T-helper 1 cell (primary cell): ENCODE measurements at places on chromosomes 5 and 9.

GRCh38 chr5:89036166-89036565, 153.2 kb upstream of the MEF2C start:
- DNase-seq: no peak

DNA sequence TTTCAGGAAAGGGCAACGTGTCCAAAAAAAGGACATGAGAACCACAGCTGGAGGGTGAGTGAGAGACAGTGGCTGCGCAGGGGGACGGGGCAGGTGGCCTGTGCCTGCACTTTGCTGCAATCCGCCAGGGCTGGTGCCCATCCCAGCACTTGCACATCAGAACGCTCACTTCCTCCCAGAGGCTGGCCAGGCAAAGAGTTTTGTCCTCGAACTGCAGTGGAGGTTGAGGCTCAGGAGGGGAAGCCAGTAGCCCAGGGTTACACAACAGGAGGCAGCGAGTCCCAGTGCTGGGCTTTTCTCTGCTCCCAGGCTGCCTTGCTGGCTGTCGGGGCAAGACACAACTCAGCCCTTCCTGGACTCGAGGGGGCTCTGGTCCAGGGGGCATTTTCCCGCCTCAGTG, 33.1 kb downstream of the CRB2 start:
- DNase-seq: no peak

- no peak for DNase-seq
Observed at GRCh38 chr5:175609526-175609925, 48.3 kb upstream of the HRH2 start.

DNA sequence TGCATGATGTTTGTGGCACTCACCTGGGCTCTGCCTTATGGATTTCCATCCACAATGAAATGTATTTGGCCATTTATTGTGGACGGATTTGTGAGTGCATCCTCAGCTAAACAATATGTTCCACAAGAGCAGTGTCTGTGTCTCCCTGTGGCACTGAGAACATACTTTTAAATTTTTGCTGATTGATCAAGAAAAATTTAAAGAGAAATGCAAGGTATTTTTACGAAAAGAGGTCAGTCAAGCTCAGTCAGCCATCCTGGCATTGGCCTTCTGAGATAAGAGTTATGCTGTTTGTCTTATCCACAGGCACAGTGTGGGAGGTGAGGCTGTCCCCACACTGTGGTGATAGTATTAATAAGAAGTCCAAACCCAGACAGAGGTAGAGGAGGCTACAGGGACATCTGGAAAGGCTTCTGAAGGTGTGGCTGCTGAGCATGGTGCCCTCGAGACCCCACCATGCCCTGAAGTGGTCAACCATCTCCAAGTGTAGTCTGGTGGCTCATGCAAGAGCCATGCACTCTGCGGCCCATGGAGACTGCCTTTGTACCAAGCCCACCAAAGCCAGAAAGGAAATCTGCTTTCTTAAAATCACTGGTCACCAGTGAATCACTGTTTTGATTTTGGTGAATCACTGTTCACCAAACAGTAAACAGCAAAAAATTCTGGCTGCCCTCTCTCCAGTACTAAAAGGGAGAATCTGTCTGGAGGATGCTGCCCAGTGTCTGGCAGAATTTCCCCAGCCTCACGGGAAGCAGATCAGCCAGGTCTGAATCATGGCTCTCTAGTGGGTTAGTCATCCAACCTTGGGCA, 28.8 kb downstream of the SPOCK1 start:
- DNase-seq: no peak

DNA sequence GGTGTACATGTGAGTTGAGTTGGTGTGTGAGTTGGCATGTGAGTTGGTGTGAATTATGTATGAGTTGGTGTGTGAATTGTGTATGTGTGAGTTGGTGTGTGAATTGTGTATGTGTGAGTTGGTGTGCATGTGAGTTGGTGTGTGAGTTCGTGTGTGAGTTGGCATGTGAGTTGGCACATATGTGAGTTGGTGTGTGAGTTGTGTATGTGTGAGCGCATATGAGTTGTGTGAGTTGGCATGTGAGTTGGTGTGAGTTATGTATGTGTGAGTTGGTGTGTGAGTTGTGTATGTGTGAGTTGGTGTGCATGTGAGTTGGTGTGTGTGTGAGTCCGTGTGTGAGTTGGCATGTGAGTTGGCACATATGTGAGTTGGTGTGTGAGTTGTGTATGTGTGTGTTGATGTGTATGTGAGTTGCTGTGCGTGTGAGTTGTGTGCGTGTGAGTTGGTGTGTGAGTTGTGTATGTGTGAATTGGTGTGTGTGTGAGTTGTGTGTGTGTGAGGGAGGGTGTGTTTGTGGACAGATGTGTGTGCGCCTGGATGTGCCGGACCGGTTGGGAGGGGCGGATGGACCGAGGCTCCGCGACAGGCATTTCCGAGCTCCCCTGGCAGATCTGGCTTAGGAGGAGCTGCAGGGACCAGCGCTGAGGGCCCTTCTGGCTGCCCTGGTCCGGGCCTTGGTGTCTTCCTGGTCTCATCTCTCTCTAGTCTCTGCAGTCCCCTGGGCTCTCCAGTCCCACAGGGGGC, 162.5 kb upstream of the IER5L start:
- no peak for DNase-seq

DNA sequence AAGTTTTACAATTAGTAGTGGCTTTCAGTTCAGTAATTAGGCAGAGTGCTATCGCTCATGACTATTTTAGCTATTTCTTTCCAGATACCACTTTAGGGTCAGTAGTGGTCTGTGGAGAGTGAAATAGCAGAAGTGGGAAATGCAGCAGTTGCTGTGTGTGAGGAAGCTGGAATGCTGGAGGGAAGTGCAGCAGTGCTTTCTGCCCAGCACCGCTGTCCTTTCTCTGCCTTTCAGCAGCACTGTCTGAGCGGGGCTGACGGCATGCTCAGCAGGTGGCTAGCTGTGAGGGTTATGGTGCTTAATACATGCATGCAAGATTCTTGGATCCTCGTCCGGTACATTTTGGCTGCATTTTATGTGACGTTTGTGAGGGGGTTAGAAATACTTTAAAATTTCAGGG, 213.9 kb downstream of the PBX3 start:
- DNase-seq: no peak

- DNase-seq: no peak
Observed at GRCh38 chr9:6973089-6973488, 215.3 kb downstream of the KDM4C start.

DNA sequence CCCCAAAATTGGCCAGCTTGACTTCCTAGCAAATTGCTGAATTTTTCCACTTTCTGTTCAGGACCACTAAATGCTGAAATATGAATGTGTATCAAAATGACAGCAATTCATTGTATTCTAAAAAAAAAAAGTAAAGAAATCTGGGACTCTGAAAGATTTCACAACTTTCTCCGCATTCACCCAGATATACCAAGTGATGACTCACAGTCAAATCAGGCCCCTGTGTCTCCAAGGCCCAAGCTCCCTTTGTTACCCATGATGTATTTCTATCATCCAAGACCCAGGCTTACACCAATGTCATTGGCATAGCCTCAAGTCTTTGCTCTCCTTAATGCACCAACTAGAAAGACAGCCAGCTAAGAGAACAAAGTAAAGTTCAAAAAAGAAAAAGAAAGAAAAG, 493.9 kb downstream of the NTRK2 start:
- no peak for DNase-seq

- DNase-seq: no peak
Observed at GRCh38 chr5:178554311-178554710, 35.9 kb downstream of the COL23A1 start.

DNA sequence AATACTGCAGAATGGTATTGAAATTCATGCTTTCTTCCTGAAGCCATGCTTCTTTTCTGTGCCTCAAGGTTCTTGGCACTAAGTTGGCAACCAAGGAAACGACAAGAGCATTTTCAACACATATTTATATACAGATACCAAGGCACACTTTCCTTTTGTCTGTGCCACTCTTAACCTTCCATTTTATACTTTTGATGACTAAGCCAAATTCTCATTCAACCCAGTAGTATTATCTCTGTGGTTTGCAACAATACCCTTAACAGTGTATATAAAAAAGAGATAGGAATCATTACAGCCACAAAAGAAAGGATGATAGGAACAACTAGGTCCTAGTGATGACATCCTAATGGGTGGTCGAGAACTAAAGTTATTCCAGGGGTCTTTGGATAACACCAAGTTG, 36.0 kb upstream of the TYRP1 start:
- no peak for DNase-seq

GRCh38 chr5:172113036-172113435, 75.0 kb downstream of the STK10 start:
- DNase-seq: peak; percentile 41

DNA sequence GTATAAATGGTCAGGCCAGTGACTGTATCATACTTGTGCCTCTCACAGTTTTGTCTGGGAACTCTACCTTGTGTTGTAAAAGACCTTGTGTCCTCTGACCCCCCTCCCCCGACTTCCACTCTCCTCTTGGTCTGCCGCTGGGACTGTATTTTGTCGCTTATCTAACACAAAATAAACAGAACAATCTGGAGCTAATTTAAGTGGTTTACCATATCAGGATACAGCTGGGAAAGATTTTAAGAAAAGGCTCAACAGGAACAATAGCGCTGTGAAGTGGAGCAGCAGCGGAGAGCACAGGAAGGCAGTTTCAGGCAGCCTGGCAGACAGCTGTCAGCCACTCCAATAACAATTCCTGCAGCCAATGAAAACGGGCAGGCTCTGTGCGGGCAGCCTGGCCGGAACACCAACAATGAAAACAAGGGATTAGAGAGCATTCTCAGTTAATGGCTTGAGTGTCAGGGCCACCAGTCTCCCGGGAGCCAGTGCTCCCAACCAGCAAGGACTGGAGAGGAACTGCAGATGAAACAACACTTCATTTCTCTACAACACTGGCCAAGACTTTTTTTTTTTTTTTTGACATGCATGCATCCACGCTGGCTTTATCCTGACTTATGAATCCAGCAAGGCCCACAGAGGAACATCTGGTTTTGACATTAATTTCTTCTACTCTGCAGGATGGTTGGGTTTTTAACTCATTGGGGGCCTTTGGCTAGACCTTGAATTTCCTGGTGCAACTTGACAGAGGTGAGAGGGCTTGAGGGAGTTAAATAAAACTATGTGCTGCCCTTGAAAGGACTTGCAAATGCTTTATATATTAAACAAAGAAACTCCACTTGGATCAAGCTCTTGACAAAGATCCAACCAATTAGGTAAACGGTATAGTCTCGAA, 76.7 kb downstream of the ARSB start:
- no peak for DNase-seq

DNA sequence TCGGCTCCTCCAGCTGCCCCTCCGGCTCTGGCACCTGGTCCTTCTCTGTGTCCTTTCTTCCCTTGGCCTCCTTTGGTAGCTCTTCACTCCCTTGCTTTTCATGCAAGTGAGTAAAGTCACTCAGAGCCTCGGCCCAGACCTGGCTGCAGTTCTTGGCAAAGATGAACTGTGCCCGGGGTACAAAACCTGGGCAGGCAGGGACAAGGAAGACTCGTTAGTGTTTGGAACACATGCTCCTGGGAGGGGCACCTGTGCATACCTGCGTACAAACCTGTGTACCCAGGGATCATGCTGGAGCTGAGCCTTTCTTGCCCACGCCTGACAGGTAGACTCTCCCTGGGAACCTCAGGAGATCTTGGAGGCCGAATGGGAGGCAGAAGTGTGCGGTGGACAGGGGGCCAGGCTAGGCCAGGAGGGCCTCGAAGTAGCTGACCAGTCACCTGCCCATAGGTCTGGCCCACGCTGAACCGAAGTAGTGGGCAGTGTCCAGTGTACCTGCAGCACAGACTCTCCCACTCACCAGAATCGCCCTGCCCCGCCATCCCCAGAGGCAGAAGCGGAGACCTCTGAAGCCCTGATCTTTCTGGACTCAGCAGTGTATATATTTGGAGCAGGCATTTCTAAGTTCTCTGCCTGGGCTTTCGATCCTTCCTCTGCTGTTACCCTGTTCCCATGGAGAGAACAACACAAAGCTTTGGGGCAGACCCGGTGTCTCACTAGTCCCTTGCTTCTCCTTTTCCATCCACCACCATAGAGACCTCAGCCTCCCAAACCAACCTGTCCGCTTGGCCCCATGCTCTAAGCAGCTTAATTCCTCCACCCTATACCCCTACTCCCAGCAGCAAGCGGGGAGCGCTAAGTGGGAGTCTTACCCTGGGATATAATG, 41.9 kb upstream of the TESK1 start:
- no peak for DNase-seq

- no peak for DNase-seq
Observed at GRCh38 chr5:55234121-55234700, 803 bp upstream of the CCNO start.

GRCh38 chr5:28014779-28015178, 976.4 kb upstream of the CDH9 start:
- DNase-seq: no peak

DNA sequence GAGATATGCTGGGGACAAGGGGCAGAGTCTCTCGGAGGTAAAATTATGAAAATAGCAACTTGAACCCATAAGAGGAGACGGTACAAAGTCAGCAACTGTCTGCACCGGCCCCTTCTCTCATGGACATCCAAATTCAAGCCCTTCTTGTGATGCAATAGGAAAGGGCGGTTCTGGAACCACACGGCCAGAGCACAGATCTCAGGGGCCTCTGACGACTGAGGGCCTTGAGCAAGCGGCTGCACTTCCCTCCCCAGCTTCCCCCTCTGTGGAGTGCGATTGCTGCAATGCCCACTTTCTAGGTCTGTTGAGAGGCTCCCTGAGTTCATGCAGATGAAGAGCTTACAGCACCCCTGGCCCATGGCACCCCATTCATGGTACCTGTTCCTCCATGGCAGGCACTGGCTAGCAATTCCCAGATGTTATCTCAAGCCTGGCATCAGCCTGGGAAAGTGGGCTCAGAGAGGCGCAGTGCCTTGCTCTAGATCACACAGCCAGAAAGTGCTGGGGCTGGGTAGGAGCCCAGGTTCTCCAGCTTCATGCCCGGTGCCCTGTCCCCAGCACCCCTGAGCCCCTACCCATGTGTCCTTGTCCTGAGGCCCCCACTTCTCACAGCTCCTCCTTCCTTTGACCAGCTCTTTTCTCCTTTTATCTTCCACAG, 17.7 kb upstream of the CPLX2 start:
- no peak for DNase-seq

DNA sequence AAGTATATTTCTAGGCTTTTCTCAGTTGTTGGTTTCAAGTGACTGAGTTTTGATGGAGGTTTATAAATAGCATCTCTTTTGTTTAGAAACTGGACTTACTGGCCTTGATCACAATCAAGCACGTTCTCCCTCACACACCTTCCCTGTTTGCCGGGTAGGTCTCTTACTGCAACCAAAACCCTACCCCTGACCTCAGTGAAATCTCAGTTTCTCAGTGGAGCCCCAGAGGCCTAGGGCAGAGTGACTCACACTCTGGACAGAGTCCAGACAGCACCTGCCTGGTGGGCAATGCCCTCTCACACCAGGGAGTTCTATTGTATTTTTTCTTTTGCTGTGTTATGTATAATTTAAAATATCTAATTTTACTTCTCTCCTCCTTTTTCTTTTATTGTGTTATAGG, 48.4 kb upstream of the EPB41L4B start:
- DNase-seq: no peak

DNA sequence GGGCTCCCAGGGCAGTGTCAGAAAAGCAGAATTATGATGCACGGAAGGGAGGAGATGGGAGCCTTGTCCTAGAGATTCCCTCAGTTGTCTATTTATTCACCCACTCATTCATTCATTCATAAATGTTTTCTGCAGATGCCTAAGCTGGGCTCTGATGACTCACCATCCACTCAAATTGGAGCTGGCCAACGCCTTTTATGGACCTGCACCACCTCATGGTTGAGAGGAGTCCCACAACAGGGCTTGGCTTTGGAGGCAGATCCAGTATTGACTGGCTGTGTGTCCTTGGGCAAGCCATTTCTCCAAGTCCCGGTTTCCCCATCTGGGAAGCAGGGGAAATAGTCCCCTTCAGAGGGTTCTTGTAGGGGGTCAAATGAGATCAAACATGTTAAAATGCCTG, 227.8 kb downstream of the MELK start:
- DNase-seq: no peak
